ENCODE measurements at places on chromosomes 1 and 21.
A peak's percentile ranks its signal among the peaks of the same experiment; 100 is the strongest.

GRCh38 chr1:158212320-158212719 lies 31.6 kb downstream of the CD1D start:
- no peak for DNase-seq

- no peak for DNase-seq
These were observed 166.7 kb downstream of the ADGRL4 start for GRCh38 chr1:78839704-78840277.

GRCh38 chr21:37071561-37072273 lies 1.2 kb downstream of the PIGP start:
- DNase-seq = no peak

DNA sequence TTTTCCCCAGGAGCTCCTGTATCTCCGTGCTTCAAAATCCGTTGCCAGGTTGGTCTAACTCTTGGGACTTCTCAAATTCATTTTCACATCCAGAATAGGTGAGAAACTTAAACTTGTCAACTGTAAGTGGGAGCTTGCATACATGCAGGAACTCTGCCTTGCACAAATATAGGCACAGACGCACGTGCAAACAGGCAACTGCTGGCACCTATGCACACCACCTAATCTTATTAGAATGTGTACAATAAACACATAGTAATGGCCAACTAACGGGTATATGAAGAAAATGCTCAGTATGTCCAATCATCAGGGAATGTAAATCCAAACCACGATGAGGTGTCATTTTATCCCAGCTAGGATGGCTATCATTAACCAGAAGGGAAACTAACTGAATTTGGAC lies 22.6 kb upstream of the FCGR2A start:
- DNase-seq = no peak

GRCh38 chr1:167674156-167674555 lies 44.1 kb downstream of the RCSD1 start:
- no peak for DNase-seq

- DNase-seq = peak; percentile 41
These were observed 808 bp downstream of the MAP3K21 start for GRCh38 chr1:233328142-233328921.

DNA sequence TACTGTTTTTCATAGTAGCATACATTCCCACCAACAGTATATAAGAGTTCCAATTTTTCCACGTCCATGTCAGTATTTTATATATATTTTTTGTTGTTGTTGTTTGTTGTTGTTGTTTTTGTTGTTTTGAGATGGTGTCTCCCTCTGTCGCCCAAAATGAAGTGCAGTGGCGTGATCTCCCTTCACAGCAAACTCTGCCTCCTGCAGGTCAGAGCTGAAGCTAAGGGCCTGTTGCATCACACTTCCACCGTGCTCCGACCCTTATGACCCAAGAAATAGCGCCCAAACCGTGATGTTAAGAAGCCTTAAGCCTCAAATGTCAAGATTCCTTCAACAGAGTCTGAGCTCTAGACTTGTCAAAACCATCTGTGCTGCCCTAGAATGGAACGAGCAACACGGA lies 2032.3 kb downstream of the MRPL39 start:
- DNase-seq = no peak

- peak; percentile 53 for DNase-seq
These were observed 36.2 kb upstream of the KCNA10 start for GRCh38 chr1:110554871-110555801.

GRCh38 chr1:173913111-173913510 lies 4.0 kb downstream of the SERPINC1 start:
- DNase-seq = no peak

DNA sequence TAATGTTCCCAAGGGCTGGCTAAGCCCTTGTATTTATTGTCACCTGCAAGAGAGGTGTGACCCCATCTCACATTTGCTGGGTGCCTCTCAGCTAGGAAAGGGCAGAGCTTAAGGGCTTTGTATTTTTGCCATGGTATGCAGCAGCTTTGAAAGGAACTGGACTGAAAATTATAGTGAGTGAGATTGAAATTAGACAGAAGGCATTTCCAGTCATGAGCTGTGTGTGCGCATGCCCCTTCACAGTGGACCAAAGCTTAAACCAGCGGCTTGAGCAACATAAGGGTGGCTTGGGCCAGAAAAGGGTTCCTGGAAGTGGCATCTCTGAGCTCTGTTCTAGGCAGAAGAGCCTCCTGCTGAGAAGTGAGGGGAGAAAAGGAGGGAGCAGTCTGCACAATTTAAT lies 19.8 kb downstream of the MYOG start:
- DNase-seq = no peak

DNA sequence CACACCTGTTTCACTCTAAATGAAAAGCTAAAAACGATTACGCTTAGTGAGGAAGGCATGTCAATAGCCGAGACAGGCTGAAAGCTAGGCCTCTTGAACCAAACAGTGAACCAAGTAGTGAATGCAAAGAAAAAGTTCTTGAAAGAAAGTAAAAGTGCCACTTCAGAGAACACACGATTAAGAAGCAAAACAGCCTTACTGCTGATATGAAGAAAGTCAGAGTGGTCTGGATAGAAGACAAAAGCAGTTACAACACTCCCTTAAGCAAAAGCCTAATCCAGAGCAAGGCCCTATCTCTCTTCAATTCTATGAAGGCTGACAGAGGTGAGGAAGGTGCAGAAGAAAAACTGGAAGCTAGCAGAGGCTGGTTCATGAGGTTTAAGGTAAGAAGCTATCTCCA lies 130.7 kb downstream of the SIPA1L2 start:
- no peak for DNase-seq

- DNase-seq = no peak
These were observed 1.4 kb downstream of the CXADR start for GRCh38 chr21:17514124-17514845.

DNA sequence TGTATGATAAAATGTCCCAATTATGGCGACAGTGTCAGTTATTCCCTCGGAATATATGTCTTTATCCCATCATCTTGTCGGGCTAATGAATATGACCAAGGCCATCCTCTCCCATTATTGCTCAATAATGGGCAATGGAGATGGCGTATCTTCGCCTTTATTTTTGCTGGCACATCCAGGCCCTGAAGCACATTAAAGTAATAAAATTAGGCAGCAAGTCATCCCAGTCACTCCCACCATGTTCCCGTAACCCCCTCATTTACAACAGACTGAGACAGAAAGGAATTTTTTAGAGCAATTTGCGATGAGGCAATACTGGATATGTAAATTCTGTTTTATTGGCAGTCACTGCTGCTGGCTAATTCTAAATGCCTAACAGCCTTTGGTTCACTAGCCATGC lies 35.3 kb downstream of the CLIC6 start:
- no peak for DNase-seq

GRCh38 chr1:199976496-199977144 lies 50.9 kb upstream of the NR5A2 start:
- DNase-seq = no peak

GRCh38 chr21:29261555-29262540 lies 36.9 kb upstream of the BACH1 start:
- DNase-seq = no peak

GRCh38 chr1:73593364-73593763 lies 604.6 kb downstream of the LRRIQ3 start:
- DNase-seq = no peak

- no peak for DNase-seq
These were observed 37.9 kb upstream of the EDEM3 start for GRCh38 chr1:184792450-184792969.

- no peak for DNase-seq
These were observed 59.9 kb upstream of the CACNA1E start for GRCh38 chr1:181423301-181423918.

DNA sequence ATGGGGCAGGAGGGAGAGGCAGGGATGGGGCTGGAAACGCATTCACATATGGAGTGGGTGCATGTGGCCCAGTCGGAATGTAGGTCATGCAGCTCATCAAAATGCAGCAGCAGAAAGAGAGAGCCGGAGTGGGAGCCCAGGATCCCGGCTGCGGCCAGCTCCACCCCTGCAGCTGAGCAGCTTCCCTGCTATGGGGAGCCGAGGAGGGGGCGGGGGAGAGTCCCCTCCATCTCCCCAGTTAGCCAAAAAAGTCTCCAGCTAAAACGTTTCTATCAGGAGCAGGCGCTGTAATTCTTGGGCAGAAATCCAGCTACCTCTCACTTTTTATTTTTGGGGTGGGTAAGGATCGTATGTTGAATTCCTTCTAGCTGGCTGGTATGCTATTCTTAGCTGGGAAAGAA lies 39.7 kb downstream of the MRPL37 start:
- DNase-seq = no peak

GRCh38 chr1:153429266-153430165 lies 13.2 kb downstream of the S100A7A start:
- DNase-seq = no peak

DNA sequence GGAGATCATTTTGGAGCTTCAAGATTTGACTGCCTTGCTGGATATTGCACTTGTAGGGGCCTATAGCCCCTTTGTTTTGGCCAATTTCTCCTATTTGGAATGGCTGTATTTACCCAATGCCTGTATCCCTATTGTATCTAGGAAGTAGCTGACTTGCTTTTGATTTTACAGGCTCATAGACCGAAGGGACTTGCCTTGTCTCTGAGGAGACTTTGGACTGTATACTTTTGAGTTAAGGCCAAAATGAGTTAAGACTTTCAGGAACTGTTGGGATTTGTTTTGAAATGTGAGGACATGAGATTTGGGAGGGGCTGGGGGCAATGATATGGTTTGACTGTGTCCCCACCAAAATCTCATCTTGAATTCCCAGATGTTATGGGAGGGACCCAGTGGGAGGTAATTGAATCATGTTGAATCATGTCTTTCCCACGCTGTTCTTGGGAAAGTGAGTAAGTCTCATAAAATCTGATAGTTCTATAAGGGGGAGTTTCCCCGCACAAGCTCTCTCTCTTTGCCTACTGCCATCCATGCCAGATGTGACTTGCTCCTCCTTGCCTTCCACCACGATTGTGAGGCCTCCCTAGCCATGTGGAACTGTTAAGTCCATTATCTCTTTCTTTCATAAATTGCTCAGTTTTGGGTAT lies 276.1 kb downstream of the LMX1A start:
- no peak for DNase-seq
